ENCODE measurements at places on chromosomes 2 and 18.

DNA sequence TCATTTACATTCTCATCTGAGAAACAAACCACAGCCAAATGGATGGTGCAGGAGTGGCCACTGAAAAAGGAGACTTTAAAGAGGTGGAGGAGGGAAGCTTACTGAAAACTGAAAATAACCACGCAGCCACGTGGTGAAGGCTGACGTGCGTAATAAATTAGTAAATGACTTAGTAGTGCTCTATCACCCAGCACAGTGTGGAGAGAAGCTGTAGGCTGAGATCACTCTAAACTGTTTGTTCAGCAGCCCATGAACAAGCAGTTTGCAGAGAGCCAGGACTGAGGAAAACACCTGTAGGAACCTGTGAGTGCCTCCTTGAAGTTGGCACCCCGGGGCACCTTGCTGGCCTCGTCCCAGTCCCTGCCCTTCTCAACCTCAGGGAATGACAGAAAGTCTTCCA is 193.0 kb downstream of the TXNL1 start:
- no peak for DNase-seq

GRCh38 chr2:165833156-165833555 is 39.1 kb upstream of the GALNT3 start:
- DNase-seq = peak; percentile 16

- no peak for DNase-seq
Measured at GRCh38 chr2:156327835-156328695, 4.5 kb downstream of the NR4A2 start.

DNA sequence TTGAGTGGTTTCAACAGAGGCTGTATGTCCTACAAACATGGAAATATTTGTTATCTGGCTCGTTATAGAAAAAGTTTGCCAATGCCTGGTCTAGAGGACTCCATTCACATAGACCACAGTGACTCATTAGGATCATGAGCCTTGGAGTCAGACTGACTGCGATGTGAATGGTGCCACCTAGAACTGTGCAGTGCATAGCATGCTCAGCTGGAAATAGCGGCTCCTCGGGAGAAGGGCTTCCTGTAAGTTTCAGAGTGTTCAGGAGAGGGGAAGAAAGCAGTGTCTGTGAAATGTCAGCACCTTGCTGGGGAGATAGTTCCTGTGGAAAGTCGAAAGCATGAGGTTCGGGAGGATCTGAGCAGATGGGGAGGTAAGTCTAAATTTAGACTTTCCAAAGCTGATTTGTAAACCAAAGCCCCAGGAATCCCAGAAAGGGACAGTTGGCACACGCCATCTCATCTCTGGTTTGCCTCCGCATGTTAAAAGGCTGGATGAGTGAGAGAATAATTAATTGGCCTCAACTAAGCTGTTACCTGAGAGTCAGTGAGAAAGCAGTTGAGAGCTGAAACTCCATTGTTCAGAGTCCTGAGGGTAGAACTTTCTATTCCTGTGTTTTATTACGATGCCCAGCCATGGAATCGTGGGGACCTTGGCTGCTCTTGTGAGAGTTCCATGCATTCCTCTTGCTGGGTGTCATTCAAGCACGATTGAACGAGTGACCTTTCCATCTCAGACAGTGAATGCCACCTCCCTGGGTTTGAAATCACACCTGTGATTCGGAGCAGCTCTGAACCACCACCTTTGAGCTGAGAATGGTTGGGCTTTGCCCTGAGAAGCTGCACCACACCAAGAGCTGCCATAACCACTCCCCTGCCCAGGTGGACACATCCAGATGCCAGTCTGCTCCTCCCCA is 99.5 kb downstream of the MAPK4 start:
- DNase-seq = no peak
